Fibroblast of skin of scalp (primary cell): ENCODE measurements at places on chromosomes 1 and 21.
A peak's percentile ranks its signal among the peaks of the same experiment; 100 is the strongest.

DNA sequence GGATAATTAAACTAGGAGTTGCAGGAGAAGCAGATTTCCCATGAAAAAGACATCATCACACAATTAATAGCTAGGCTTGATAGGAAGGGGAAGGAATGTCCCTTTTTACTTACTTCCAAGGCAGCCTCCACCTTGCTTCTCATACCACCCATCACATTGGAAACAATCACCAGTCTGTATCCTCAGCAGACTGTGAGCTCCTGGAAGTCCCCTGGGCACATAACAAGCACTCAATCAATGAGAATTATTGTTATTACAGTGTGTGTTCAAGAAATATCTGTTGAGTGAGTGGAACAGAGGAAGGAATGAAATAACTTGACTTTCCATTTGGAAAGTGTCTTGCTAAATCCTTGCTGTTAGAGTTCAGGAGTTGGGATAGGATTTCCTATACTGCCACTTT lies 36.2 kb downstream of the HIVEP3 start:
- DNase-seq: peak; percentile 23

- no peak for DNase-seq
Measured at GRCh38 chr1:180167021-180167701, 12.5 kb downstream of the QSOX1 start.

DNA sequence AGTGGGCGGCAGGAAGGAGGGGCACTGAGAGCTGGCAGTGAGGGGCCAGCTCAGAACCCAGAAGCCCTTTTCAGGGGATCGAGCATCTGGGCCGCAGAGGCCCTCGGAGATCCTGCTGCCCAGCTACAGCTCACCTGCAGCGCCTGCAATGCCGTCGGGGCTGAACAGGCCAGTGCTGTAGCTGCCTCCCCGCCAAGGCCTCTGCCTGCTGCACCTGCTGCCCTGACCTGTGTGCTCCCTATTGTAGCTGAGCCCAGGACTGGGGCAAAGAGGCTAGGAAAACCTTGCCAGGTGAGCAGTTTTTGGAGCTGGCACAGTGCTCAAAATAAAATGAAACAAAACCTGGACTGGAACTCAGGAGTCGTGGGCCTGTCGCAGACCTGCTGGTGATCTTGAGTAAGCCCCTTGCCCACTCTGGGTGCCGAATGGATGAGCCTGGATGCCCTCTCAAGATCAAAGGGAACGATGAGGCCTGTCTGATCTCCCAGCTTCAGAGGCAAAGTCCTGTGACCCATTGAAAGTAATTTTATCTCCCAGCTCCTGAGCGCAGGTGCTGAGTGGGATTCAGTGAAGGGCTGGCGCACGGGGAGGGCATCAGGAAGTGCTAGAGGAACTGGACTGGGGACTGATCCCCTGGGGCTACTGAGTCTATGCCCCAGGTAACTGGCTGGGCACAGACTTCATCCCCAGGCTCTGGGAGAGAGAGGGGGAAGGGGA lies 154.6 kb downstream of the FOXD2 start:
- no peak for DNase-seq

DNA sequence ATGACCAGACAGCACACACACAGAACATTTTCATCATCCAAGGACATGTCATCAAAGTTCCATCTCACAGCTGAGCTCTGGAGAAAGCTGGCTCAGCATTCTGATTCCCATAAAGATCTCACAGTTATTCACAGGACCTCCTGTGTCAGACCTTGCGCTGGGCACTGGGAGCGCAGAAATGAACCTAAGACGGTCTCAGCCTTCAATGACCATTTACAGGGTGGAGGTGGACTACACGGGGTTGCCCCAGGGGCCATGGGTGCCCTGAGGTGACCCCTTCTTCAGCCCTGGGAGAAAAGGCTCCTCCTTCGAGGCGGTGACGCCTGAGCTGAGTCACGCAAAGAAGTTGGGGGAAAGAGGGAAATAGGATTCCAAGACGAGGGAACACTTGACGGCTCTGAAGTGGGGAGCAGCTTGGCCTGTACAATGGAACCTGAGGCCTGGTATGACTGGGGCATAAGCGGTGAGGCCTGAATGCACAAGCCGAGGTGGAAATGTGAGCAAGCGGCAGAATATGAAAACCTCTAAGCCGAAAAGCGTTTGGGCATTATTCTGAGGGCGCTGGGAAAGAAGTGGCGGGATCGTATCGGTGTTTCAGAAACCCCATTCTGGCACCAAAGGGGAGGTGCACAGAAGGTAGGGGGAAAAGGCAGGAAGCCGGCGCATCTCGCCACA lies 797 bp downstream of the CC2D1B start:
- peak; percentile 76 for DNase-seq

DNA sequence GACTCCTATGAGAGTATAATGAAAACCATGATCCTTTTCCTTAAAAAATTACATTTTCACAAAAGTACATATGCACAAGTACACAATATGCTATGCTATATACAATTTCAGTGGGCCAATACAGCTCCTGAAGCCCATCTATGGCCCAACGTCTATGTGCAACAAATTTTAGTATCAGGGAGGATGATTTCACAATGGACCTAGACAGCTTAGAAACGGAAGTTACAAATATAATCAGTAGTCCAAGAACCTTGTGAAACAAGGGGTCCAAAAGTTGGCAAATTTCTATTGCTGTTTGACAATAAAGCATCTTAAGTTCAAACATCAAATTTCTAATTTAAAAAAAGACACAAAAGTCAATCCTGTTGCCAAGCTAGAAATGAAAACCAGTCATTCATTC lies 87.0 kb downstream of the DPYD start:
- no peak for DNase-seq

DNA sequence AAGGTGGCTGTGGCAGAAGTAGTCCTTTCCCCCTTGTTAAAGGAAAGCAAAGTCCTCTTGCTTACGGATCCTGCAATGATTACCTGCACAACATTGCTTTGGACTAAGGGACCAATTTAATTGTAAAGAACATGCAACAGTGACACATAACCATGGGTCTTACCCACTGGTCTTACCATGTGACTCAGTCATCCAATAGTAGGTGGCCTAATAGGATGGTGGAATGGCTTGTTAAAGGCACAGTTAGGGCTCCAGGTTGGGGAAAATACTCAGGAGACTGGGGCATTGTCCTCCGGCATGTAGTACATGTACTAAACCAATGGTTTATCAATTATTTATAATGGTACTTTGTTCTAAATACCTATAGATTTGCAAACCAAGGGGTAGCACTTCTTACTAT lies 2.1 kb upstream of the YIPF1 start:
- no peak for DNase-seq

- DNase-seq: no peak
Measured at GRCh38 chr21:44530221-44530902, 9.6 kb downstream of the KRTAP10-1 start.
